ENCODE measurements at places on chromosomes 11 and 22. TPM values are rescaled to one million over a fixed set of nuclear protein-coding genes. Genes with fewer than 3 reads are reported as not detected.

MS4A1 gene
- total RNA-seq = not detected

DNA sequence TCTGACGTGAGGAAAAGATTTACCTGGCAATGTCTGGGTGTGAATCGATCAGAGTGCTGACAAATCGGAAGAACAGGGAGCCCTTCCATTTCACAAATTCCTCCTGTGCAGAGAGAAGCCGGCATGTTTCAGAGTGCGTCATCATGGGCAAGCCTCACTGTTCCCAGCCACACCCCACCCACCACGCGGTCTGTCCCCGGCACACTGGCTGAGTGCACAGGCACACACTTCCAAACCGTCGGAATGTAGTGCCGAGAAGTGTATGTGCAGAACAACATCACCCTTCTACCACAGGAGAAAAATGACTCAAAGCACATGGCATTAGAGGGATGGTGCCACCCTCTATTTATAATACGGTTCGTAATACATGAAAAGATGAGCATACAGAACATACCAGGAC is 47.5 kb downstream of the NCAPD3 start:
- DNase-seq = no peak

GRCh38 chr11:20360650-20361049 is 2.9 kb upstream of the HTATIP2 start:
- peak; percentile 53 for DNase-seq

- peak; percentile 0 for DNase-seq
Observed at GRCh38 chr11:127789927-127790326, 789.4 kb upstream of the KIRREL3 start.

GRCh38 chr11:7983832-7984590 is 3.1 kb upstream of the EIF3F start:
- DNase-seq = no peak

DCUN1D5 gene
- total RNA-seq = 75.1 TPM

DNA sequence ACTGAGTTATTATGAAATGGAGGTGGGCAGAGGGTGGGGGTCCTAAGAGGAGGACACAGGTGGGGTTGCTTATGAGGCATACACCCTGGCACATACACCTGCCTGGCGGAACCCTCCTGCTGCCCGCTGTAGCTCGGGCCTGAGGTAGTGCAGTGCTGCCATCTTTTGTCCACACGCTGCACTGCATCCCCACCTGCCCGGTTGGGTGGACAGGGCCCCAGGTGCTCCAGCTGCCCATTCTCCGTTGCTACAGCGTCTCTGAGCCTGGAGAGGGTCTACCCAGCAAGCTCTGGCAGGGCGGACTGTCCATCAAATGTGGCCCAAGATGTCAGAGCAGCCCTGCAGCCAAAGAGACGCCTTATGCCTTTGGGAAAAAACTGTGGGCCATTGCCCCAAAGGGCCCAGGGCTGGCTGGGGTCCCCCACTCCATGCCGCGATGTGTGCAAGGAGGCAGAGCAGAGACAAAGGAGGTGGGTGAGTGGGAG is 131.2 kb downstream of the BUD13 start:
- peak; percentile 15 for DNase-seq

DNA sequence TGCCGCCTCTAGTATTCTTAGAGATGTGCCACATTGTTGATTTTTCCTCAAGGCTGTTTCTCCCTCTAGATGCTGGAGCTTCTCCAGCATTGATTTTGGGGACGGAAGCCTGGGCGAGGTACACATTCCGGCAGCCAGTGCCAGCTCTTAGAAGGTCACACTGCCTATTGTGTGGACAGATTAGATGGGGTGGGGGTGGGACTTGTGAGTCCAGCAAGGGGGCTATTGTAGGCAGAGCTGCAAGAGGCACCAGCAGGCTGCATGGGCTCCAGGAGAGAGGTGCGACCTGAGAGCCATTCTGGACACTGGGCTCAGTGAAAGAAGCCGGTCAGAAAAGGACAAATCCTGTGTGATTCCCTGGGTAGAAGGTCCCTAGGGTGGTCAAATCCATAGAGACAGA is 12.4 kb downstream of the C11orf21 start:
- DNase-seq = no peak

- no peak for DNase-seq
Observed at GRCh38 chr11:10004526-10005113, 289.4 kb downstream of the SBF2 start.

DNA sequence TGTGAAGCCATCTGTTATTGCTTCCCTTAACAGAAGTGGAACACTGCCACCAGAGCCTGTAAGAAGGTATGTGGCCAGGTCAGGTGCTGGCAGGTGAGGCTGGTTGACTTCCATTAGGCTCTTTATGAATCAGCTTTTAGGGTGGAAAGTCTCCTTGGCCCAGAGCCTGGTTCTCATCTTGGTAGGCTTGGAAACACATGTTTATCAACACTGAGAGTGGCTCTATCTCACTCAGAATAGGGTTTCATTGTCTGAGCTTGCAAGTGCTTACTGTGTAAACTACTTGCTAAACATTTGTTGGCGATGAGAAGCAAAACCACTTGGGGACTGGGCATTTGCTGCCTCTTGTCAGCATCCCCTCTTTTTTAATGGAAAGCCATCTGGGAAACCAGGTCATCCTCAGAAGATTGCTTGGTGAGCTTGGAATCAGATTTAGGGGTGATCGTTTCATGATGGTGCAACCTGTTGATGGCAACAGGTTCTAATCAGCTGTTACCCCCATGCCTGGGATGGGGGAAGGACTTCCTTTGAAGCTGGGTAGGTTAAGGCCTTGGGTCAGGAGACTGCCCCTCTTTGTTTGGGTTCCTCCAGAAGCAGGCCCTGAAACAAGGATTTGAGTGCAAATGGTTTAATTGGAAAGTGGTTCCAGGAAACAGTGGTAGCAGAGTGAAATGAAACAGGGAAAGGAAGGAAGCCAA is 75.0 kb upstream of the AMPD3 start:
- DNase-seq = no peak

- DNase-seq = peak; percentile 64
Observed at GRCh38 chr11:91932151-91932821, 292.3 kb upstream of the FAT3 start.

APOL1 gene
- 12.1 TPM for total RNA-seq
